ENCODE measurements at places on chromosomes 12 and 14.

DNA sequence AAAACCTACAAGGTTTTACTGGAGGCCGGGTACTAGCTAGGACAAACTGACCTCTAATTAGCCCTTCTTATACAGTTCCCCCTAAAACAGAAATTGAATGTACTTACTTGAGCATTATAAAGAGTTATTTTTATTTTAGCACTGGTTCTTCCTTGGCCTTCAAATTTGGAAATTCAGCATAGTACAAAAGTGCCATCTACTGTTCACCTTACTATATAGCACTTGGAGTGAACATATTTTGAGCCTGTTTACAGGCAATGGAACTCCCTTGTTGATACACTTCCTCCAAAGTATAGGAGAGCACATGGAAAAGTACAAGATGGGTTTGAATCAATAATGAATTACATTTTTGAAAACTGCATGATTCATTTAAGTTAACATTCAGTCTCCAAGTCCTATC, 3.9 kb upstream of the POC1B start:
- no peak for DNase-seq

DNA sequence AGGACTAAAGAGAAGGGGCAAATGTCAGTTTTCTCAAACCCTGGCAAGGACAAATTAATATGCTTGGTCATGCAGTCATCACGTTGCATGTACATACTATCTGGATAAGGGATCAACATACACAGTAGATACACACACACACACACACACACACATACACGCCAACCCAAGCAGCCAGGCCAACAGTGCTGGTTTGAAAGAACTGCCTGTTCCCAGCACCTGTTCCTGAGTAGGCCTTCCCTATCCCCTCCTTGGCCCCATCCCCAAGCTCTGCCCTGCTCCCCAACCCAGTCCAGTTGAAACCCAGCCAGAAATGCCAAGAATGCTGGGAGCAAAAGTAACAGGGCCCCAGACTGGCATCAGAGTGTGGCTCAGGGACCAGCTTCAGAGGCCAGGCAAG, 4.4 kb downstream of the ITGA7 start:
- DNase-seq, result no peak

DNA sequence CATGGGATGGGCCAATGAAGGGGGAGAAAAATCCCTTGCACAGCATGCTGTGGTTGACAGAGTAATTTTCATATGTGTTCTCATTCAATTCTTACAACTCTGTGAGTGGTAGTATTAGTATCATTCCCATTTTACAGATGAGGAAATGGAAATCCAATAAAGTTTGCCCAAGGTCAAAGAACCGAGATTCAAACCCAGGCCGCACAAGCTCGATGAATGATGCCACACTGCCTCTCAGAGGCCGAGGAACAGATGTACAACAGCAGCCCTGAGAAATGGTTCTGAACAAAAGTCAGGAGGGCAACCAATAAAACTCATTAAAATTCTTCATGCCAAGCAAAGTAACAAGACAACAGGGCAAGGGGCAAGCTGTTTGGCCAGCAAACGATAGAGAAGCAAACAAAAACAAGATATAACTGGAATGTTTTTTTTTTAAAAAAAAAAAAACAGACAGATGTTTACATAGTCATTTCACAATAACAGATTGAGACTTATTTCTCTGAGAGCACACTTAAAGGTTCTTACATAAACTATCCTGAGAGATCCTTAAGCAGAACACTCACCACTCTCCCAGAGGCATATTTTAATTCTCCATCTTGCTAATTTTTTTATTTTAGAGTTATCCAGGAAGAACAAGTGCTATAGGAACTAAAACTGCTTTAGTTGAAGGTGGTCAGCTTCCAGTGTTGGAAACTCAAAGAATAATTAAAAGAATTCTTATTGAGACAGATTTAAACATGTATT, 85.8 kb downstream of the EXOC5 start:
- no peak for DNase-seq

GRCh38 chr14:45185100-45185814, 49.5 kb downstream of the FANCM start:
- DNase-seq, result no peak

DNA sequence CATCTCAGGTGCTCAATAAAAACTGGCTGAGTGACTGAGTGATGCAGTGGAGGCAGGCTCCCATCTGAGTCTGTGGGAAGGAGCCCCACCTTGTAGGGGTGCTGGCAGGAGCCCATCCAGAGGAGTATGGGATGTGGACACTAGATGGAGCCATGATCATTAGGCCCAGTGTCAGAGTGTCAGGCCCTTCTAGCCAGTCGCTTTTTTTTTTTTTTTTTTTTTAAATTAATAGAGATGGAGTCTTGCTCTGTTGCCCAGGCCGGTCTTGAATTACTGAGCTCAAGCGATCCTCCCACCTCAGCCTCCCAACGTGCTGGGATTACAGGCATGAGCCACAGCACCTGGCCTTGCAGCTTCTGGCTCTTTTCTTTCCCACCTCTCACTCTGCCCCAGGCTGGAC, 11.5 kb downstream of the RITA1 start:
- DNase-seq, result no peak

Measured in esophagus squamous epithelium (tissue), 5 donors.